ENCODE measurements at places on chromosomes 5 and 9. TPM values are rescaled to one million over a fixed set of nuclear protein-coding genes. Genes with fewer than 3 reads are reported as not detected.
A peak's percentile ranks its signal among the peaks of the same experiment; 100 is the strongest.

DNA sequence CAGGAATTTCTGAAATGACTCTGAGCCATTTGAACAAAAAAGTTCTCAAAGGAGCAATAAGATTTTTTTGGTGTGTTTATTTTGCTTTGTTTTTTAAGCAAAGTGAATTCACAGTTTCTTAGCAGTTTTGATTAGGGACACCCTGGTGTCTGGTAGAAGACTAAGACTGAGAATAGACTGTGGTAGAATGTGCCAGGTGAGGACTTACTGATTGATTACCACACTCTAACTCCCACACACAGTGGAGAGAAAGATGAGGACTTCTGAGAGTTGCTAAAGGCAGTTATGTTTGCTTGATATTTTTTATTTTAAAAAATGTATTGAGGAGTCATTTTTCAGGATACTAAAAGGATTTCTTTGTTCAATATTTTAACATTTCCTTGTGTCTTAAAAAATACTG is 175.1 kb downstream of the CD180 start:
- H3K4me3 ChIP-seq, result no peak overlapping the region
- H3K36me3 ChIP-seq, result no peaks in the 10 kb centered on the region

The FOXD4L6 gene
- not detected for polyA plus RNA-seq

DNA sequence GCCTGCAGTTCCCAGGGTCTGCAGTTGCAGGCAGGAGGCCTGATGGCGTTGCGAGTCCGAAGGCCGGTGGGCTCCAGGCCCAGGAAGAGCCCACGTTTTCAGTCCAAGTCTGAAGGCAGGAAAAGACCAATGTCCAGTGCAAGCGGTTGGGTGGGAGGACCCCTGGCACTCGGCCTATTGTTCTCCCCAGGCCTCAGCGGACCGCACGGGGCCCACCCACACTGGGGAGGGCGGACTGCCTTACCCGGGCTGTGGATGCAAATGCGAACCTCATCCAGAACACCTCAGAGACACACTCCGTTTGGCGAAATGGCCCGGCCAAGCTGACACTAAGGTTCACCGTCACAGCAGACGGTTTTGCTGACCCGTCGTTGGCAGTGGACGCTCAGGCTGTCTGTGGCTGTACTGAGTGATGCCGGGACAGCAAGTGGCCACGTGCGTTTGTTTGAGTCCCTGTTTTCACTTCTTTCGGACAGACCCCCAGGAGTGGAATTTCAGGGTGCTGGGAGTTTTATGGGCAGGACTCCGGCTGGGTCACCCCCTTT is 10.2 kb upstream of the SEC16A start:
- H3K4me1 ChIP-seq, result peaks cover 63% of the 10 kb centered on the region
- H3K27ac ChIP-seq, result peak overlapping the region; percentile 78
- no peaks in the 10 kb centered on the region for H3K27me3 ChIP-seq
- H3K36me3 ChIP-seq, result peaks cover 61% of the 10 kb centered on the region
- DNase-seq, result no peak
- no peak overlapping the region for H3K4me3 ChIP-seq

GRCh38 chr9:20447291-20447690 is 175.0 kb downstream of the MLLT3 start:
- H3K27ac ChIP-seq, result no peak overlapping the region
- no peaks in the 10 kb centered on the region for H3K27me3 ChIP-seq
- H3K4me3 ChIP-seq, result no peak overlapping the region
- no peaks in the 10 kb centered on the region for H3K36me3 ChIP-seq
- H3K4me1 ChIP-seq, result no peaks in the 10 kb centered on the region

GRCh38 chr9:111627260-111627963 is 3.7 kb upstream of the DNAJC25 start:
- no peaks in the 10 kb centered on the region for H3K36me3 ChIP-seq
- H3K4me3 ChIP-seq, result no peak overlapping the region
- peaks cover 7% of the 10 kb centered on the region for H3K4me1 ChIP-seq
- no peaks in the 10 kb centered on the region for H3K27me3 ChIP-seq
- H3K27ac ChIP-seq, result no peak overlapping the region
- no peak for DNase-seq

The SLC27A6 gene
- polyA plus RNA-seq, result 2.0 TPM

The TRPM3 gene
- 16.7 TPM for polyA plus RNA-seq

The MEGF10 gene
- 18.5 TPM for polyA plus RNA-seq

DNA sequence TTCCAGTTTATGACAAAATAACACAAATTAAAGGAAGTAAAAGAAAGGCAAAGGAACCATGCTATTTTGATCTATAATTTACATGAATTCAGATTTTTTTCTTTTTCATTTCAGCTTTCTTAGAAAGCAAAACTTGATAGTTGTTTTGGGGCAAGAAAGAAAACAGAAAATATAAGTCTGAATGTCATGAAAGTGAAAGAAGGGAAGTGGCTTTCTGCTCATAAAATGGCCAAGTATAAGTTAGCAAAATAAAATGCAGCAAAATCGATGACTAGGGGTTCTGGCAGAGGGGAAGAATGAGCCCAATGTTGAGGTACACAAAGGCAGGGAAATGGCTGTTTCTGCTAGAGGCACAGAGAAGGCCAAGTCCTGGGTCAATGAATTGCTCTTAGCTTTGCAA is 3.0 kb upstream of the IFNW1 start:
- H3K4me3 ChIP-seq, result no peak overlapping the region
- no peak for DNase-seq
- H3K36me3 ChIP-seq, result no peaks in the 10 kb centered on the region
- H3K27me3 ChIP-seq, result no peaks in the 10 kb centered on the region
- no peak overlapping the region for H3K27ac ChIP-seq
- H3K4me1 ChIP-seq, result no peaks in the 10 kb centered on the region

GRCh38 chr9:27453860-27454553 is 70.1 kb upstream of the IFNK start:
- DNase-seq, result no peak
- H3K4me3 ChIP-seq, result no peak overlapping the region
- no peaks in the 10 kb centered on the region for H3K36me3 ChIP-seq
- no peaks in the 10 kb centered on the region for H3K4me1 ChIP-seq
- H3K27ac ChIP-seq, result no peak overlapping the region
- H3K27me3 ChIP-seq, result no peaks in the 10 kb centered on the region

The FPGS gene
- 42.2 TPM for polyA plus RNA-seq

The PGM5 gene
- polyA plus RNA-seq, result 5.2 TPM

The C5orf34 gene
- polyA plus RNA-seq, result 4.5 TPM

GRCh38 chr5:32379421-32379820 is 65.1 kb downstream of the ZFR start:
- H3K27ac ChIP-seq, result no peak overlapping the region
- H3K4me1 ChIP-seq, result no peaks in the 10 kb centered on the region
- H3K36me3 ChIP-seq, result peaks cover 24% of the 10 kb centered on the region
- no peak for DNase-seq
- no peaks in the 10 kb centered on the region for H3K27me3 ChIP-seq

DNA sequence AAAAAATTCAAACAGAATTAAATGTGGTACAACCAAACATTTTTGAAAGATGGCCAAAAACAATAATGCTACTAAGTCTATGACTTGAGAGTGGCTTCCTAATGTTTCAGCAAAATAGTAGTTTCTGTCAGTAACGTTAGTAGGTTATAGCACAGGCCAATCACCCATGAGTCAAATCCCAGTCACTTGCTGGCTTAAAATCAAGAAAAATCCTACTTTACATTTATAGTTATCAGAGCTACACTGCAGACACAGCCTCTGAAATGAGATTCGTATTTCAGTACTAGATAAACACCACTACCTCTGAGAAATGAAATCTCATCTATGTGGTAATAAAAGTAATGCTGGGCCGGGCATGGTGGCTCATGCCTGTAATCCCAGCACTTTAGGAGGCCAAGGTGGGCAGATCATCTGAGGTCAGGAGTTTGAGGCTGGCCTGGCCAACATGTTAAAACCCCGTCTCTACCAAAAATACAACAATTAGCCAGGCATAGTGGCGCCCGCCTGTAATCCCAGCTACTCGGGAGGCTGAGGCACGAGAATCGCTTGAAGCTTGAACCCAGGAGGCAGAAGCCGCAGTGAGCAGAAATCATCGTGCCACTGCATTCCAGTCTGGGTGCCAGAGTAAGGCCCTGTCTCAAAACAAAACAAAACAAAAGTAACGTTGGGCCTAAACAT is 6.1 kb downstream of the ZDHHC21 start:
- H3K36me3 ChIP-seq, result peaks cover 17% of the 10 kb centered on the region
- no peaks in the 10 kb centered on the region for H3K4me1 ChIP-seq
- no peak overlapping the region for H3K27ac ChIP-seq

The ANKRD33B gene
- 2.0 TPM for polyA plus RNA-seq

The NOXA1 gene
- 14.6 TPM for polyA plus RNA-seq

The OR1Q1 gene
- polyA plus RNA-seq, result not detected

DNA sequence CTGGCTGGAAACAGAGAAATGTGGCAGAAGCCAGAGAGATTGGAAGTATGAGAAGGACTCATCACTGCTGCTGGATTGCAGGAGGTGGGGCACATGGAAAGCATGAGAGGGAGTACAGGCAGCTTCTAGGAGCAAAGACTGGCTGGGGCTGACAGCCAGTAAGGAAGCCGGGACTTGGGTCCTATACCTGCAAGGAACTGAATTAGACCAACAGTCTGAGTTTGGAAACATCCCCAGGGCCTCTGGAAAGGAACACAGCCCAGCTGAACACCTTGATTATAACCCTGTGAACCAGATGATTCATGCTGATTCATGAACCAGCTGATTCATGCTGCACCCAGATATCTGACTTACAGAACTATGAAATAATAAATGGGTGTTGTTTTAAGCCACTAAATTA is 93.4 kb downstream of the OSTF1 start:
- no peak overlapping the region for H3K27ac ChIP-seq
- no peaks in the 10 kb centered on the region for H3K36me3 ChIP-seq
- H3K4me1 ChIP-seq, result no peaks in the 10 kb centered on the region
- H3K4me3 ChIP-seq, result no peak overlapping the region

- H3K4me3 ChIP-seq, result no peak overlapping the region
- H3K27me3 ChIP-seq, result no peaks in the 10 kb centered on the region
- no peaks in the 10 kb centered on the region for H3K36me3 ChIP-seq
- H3K27ac ChIP-seq, result no peak overlapping the region
Measured at GRCh38 chr9:135290086-135290485, 189.5 kb upstream of the PPP1R26 start.

GRCh38 chr5:58018016-58018415 is 441.9 kb downstream of the PLK2 start:
- no peaks in the 10 kb centered on the region for H3K4me1 ChIP-seq
- no peak overlapping the region for H3K27ac ChIP-seq
- H3K27me3 ChIP-seq, result no peaks in the 10 kb centered on the region
- no peaks in the 10 kb centered on the region for H3K36me3 ChIP-seq
- DNase-seq, result no peak

GRCh38 chr5:131109540-131110255 is 55.4 kb downstream of the HINT1 start:
- DNase-seq, result peak; percentile 33
- H3K36me3 ChIP-seq, result no peaks in the 10 kb centered on the region
- no peaks in the 10 kb centered on the region for H3K4me1 ChIP-seq
- no peaks in the 10 kb centered on the region for H3K27me3 ChIP-seq

The WNT8A gene
- 0.30 TPM for polyA plus RNA-seq

The SPINK13 gene
- 1.6 TPM for polyA plus RNA-seq

The MYO10 gene
- polyA plus RNA-seq, result 49.1 TPM

GRCh38 chr9:120702075-120702474 is 12.2 kb downstream of the MEGF9 start:
- H3K36me3 ChIP-seq, result no peaks in the 10 kb centered on the region
- H3K4me3 ChIP-seq, result no peak overlapping the region
- H3K27me3 ChIP-seq, result no peaks in the 10 kb centered on the region
- H3K27ac ChIP-seq, result no peak overlapping the region

DNA sequence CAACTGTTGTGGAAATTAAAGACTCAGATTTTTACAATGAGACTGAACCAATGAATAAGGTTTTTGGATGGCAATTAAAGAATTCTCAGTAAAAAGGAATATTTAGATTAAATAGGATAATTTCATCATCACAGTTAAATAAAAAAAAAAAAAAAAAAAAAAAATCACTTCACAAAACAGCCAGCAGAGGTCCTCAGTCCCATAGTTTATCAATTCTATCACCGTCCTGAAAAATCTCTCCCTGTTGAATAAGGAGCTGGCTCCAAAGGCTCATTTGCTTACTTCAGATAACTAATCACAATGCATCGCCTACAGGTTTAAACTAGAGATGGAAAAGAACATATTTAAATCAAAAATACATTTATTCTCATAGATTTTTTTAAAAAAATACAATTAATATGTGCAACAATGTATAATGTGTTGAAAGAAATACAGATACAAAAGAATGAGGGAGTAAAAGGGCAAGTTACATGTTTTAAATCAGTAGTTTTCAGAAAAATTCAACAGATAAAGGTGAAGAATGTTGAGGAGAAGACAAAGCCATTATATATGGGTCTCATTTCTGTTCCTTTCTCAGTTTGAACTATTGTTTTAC is 175.8 kb upstream of the CHD1 start:
- no peak overlapping the region for H3K27ac ChIP-seq
- no peaks in the 10 kb centered on the region for H3K36me3 ChIP-seq
- no peak overlapping the region for H3K4me3 ChIP-seq
- H3K4me1 ChIP-seq, result no peaks in the 10 kb centered on the region
- no peaks in the 10 kb centered on the region for H3K27me3 ChIP-seq
- DNase-seq, result peak; percentile 45

The ABO gene
- 2.9 TPM for polyA plus RNA-seq

- H3K4me3 ChIP-seq, result no peak overlapping the region
- DNase-seq, result no peak
- H3K27me3 ChIP-seq, result no peaks in the 10 kb centered on the region
- no peak overlapping the region for H3K27ac ChIP-seq
Measured at GRCh38 chr5:130424341-130424740, 520.1 kb downstream of the CHSY3 start.

DNA sequence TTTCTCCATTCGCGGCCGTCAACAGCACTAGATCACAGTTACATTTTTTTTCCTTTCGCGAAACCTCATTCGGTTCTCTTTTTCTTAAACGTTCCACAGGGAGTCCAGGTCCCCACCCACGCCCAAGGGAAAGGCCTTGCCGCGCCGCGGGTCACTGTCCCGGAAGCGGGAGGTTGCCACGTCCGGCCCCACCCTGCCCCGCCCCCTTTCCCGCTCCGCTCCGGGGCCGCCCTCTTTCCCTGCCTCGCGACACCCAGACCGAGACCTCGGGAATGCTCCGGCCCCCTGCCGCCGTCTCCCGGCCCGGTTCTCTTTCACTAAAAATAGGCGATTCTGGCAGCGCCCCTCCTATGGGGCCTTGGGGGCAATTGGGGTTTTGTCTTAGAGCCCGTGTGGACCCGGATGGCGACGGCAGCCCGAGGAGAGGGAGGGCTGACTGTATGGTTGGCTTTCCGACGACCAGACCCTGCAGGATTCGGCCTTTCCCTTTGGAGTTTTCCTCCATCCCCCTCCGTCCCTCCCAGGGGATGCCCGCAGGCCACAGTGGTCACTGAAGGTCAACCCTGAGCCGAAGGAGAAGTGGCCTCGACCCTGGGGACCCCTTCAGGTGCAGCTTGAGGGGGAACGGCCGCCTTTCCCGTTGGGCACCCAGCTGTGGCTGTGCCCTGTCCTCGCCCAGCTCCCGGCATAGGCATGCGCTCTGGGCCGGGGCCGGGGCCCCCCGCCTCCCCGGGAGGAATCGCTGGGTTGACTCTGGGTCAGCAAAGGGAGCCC is 2.8 kb upstream of the RACK1 start:
- peak; percentile 72 for DNase-seq
- peaks cover 7% of the 10 kb centered on the region for H3K36me3 ChIP-seq
- H3K27ac ChIP-seq, result peak overlapping the region; percentile 96
- peaks cover 62% of the 10 kb centered on the region for H3K4me1 ChIP-seq

The MYMK gene
- 0.26 TPM for polyA plus RNA-seq

GRCh38 chr5:132429463-132430440 is 60.2 kb downstream of the SLC22A5 start:
- no peaks in the 10 kb centered on the region for H3K36me3 ChIP-seq
- H3K27me3 ChIP-seq, result no peaks in the 10 kb centered on the region
- H3K4me1 ChIP-seq, result peaks cover 30% of the 10 kb centered on the region
- no peak overlapping the region for H3K4me3 ChIP-seq
- no peak overlapping the region for H3K27ac ChIP-seq
